ENCODE measurements at places on chromosomes 1 and 21. TPM values are rescaled to one million over a fixed set of nuclear protein-coding genes. Genes with fewer than 3 reads are reported as not detected.
A peak's percentile ranks its signal among the peaks of the same experiment; 100 is the strongest.

GRCh38 chr1:43035821-43036741, 77.4 kb upstream of the SLC2A1 start:
- no peak for DNase-seq

GRCh38 chr1:46556822-46557221, 5.4 kb upstream of the KNCN start:
- no peak for DNase-seq

DNA sequence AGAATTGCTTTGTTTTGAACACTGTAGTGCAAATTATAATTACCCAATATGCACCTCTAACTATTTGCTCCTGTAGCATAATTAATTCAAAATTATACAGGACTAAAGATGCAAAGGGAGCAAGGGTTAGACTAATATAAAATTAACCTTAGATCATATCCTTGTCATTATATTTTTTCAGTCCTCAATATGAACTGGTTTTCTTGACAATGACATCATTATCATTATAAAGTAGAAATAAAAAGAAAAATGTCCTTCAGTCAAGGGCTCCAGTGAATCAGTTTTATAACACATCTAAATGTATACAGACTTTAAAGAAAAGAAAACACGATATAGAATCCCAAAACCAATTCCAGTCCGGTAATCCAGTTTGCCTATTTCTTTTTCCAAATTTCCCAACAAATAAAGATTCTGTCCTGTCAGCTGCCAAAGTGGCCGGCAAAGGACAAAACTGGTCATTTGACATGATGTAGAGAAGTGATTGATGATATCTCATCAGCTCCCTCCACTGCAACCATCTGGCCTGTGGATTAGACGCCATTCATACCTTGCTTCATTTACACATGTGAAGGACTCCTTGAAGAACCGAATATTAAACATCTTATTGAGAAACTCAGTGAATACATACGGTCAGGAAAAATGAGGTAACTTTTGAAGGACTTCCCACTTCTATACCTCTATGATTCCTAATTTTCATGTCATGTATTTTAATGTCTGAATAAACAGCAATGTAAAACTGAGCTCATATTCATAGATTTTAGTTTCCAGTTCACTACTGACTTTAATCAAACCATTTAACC, 15.5 kb downstream of the DPYD start:
- DNase-seq: no peak

DNA sequence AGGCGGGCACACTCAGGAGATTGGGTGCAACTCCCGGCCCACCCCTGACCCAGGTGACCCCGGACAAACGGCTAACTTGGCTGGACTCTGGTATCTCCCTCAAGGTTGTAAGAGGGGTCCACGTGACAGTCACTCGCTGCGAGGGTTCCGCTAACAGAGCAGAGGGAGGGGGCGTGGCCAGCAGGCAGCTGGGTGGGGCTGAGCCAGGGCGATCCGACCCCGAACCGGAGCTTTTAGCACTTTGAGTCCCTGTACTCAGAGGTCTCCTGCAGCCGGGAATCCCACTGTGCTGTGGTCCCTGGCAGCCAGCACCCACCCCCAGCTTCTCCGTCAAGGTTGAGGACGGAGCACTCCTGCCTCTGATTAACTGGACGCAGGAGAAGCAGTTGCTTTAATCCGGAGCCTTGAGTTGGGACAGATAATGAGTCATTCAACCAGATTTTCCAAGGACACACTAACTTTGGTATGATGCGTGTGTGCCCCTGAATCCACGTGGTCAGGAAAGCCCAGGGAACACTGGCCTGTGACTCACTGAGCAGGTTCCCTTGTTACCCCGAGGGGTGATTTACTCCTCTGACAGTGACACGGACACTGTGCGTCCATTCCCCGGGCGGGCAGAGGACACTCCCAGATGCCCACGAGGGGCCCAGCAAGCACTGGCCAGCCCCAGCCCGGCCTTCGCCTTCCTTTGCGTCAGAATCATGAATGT, 16.8 kb downstream of the TRPM2 start:
- no peak for DNase-seq

DNA sequence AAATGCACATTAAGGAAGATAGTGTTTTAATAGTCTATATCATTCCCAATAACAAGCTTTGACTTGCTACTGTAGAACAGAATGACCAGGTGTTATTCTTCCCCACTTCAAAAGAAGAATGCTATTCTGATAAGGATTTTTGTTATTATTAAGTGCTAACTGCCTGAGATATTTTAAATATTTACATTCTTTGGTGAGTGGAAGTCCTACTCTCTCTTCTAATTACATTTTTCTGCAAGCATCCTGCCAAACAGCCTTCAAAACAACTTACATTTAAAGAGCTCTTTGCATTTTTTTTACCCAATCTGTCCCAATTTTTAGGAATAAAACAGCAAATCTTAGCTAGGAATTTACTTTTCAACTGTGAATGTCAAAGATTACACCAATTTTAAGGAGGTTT, 23.5 kb upstream of the SYDE2 start:
- DNase-seq: no peak

DNA sequence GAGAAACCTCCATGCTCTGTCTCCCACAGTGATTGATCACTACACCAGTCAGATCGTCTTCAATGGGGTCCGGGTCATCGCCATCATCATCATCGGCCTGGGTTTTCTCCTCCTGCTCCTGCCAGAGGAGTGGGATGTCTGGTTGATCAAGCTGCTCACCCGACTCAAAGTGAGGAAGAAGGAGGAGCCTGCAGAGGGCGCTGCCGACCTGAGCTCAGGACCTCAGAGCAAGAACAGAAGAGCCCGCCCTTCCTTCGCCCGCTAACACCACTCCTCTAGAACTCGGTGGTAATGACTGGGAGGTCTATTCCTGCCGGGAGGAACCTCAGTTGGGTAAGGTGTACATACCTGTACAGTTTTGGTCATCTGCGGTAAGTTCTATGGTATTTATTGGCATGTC, 50.3 kb upstream of the COA6 start:
- DNase-seq: peak; percentile 57

GRCh38 chr1:108504447-108504846, 54.3 kb downstream of the NBPF6 start:
- no peak for DNase-seq

DNA sequence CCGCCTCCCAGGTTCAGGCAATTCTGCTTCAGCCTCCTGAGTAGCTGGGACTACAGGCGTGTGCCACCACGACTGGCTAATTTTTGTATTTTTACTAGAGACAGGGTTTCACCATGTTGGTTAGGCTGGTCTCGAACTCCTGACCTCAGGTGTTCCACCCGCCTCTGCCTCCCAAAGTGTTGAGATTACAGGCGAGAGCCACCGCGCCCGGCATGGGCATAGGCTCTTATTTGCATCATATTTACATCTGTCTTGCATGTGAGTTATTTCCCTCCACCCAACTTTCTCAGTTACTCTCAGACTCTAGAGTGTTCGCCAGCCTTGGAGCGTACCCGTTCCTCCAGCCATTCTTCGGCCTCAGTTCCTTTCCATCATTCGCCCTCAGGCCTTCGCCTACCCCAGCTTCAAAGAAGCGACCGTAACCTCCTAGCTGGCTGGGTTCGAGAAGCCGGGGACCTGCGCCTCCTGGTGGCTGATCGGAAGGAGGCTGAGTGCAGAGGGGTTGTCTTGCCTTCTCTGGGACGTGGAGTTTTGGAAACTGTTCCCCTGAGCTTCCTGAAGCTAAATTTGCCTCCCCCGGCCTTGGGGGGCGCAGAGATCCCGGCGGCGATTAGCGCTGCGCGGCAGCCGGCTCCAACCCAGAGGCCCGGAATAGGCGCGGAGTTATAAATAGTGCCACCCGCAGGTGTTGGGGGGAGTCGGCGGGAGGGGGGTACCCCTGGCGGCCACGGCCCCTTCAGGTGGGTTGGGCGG, 3.6 kb upstream of the ZBTB7B start:
- peak; percentile 82 for DNase-seq

GRCh38 chr1:238205045-238205662, 314.4 kb upstream of the ZP4 start:
- DNase-seq: no peak

- no peak for DNase-seq
Measured at GRCh38 chr21:41373253-41373652, 11.4 kb downstream of the MX2 start.

- DNase-seq: peak; percentile 63
Measured at GRCh38 chr1:61081686-61082310, 563 bp upstream of the NFIA start.

DNA sequence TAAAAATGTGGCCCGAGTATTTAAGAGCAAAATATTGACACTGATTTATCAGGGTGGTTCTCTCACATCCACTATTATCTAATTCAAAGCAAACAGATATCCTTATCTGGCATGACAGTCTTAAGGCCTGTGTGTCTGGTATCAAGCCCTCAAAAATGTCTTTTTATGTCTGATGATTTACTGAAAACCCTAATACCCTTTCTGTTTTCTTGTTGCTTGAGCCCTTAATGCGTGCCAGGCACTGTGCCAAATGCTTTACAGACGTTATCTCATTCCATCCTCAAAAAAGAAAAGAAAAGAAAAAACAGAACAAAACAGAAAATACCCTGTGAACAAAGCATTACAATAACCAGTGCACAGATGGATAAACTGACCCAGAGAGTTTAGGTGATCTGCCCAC, 5.7 kb downstream of the DUSP23 start:
- DNase-seq: no peak

GRCh38 chr1:231666937-231667608, 40.5 kb downstream of the DISC1 start:
- DNase-seq: no peak

GRCh38 chr1:51989582-51990477, 670 bp downstream of the RAB3B start:
- DNase-seq: no peak

- DNase-seq: no peak
Measured at GRCh38 chr1:117544509-117545109, 61.2 kb upstream of the TENT5C start.

Gene ALG6
- total RNA-seq: 4.0 TPM

Gene AMY2B
- 21.0 TPM for total RNA-seq

Gene ATP1A1
- total RNA-seq: 269 TPM

Gene OXCT2
- 0.77 TPM for total RNA-seq

Gene GBP5
- total RNA-seq: 0.99 TPM

Gene REN
- total RNA-seq: not detected

Gene CA14
- 22.8 TPM for total RNA-seq

Gene TMEM240
- 8.9 TPM for total RNA-seq

Gene PCSK9
- total RNA-seq: not detected

Gene WDR64
- total RNA-seq: not detected

Gene TMEM52
- total RNA-seq: 1.7 TPM

Measured in left ventricle myocardium superior (tissue), 1 donor.